ENCODE measurements at places on chromosomes 7 and 10.

DNA sequence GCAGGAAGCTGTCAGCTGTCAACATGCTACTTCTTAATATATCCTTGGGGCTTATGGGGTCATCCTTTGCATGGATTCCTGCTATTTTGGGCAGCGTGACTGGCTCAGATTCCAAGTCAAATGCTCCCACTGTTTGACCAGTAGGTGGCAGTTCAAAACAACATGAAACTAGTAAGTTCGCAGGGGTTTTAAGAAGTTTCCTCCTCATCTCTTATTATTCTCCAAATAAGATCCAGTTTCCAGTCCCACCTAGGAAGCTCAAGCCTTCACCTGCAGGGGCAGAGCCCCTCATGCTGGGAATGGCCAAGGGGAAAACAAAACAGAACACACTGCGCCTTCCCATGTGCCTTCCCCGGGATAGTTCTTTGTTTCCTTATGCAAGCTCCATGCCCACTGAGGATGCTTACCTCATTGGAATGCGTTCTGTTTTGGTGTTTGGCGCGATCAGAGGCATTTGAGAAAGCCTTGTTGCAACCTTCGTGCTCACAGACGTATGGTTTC lies 259.8 kb downstream of the GLI3 start:
- DNase-seq: no peak

DNA sequence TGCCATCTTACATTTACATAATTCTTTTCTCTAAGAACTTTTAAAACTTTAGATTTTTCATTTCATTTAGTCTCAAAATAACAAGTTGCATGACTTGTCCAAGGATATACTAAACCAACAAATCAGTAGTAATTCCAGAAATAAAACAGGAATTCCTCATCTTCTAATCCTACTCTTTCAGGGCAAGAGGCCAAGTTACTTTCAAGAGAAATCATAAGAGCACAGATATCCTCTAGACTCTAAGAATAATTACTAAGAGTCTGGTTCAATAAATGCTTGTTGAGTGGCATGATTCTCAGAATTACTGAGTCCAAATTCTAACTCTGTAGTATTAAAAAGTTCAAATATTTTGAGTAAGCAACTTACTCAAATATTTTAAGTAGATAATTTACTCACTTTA lies 12.9 kb downstream of the PDZD8 start:
- DNase-seq: no peak

DNA sequence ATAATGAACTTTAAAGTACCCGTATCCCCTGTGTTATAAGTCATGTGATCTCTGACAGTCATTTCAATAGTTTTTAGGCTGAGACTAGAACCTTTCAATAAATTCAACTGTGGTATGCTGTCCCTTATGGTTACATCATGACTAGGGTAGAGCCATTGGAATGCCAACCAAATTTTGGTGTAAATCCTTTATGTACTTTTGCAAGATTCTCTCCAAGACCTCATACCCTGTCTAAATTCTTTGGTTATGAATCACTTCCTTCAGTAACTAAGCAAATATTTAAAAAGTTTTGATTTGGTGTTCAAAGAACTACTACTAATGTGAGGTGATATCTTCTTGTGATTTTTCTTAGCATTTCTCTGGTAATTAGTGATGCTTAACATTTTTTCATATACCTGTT lies 20.8 kb upstream of the OR6B1 start:
- DNase-seq: no peak

DNA sequence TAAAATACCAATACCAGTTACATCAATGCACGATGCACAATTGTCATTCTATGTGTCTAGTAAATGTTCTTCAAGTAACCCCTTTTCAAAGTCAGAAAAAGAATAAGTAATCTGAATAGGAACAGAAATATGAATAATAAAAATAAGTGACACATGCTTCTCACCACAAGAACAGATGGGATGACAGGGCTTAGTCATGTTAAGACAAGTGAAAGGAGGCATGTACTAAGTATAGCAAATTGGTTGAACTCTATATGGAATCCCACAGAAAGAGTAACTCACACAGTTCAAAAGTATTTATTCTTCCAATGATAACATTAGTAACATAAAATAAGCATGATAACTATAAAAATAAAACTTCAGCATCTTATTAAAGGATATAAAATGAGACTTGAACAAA lies 100.9 kb upstream of the TAS2R16 start:
- DNase-seq: no peak

GRCh38 chr7:73758581-73759138 lies 11.4 kb downstream of the CLDN3 start:
- DNase-seq: no peak

DNA sequence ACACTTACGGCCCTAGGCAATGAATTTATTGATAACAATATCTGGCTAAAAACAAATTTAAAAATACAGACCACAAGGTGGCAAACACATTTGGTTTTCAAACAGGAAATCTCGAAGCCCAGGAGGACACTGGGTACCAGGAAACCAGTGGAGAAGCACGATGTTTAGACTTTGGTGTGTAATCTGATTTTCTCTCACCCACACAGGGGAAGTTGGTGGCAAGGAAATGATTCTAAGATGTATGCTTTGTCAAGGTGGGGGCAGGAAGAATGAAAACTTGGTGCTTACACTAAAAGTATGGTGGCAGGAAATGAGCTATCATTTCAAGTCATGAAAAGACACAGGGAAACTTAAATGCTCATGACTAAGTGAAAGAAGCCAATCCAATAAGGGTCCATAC lies 113.2 kb upstream of the ANKRD1 start:
- DNase-seq: no peak

DNA sequence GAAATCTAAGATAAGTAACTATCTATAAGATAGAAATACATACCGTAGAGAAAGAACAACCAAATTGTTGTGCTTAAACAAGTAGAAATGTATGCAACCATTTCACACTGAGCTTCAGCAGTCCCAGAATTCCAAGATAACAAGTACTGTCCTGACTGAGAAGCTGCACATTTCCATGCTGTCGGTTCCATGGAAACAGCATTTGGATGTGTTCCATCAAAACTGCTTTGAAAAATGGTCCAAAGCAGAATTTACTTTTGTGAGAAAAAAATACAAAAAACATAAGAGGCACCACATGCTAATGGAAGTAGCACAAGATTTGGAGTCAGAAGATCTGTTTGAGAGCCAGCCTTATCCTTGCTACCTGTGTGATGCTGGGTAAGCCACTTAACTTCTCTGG lies 92.6 kb downstream of the MTERF1 start:
- DNase-seq: no peak

GRCh38 chr7:64890761-64891362 lies 12.2 kb upstream of the ZNF273 start:
- no peak for DNase-seq

DNA sequence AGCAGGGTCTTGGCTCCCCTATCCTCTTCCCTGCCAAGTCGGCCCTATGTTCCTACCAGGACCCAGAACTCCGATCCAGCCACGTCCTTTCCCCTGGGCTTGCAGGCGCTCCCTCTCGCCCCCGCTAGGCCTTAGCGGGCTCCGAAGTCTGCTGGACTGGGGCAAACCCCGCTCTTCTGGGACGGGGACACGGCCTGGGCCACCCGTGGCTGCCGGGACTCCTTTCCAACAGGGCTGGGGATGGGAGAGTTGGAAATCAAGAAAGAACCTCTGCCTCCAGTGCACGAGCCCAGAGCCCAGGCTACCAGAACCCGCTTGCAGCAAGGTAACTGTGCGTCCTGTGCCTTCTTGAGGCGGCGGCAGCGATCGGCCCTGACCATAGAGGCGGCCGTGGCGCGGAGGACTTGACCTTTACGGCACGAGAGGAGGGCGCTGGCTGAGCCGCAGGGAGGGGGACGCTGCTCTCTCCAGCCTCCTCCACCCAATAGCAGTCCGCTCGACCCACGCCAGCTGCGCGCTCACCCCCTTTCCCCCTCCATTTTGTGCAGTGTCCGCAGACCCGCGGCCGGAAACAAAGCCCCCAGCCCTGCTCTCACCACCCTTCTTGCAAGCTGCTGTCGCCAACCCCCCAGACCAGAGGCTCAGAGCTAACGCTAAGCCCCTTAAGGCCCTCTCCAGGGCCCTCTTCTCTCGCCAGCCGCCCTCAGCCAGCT lies 7.0 kb upstream of the HOXA11 start:
- no peak for DNase-seq

- no peak for DNase-seq
Measured at GRCh38 chr7:101140746-101141382, 13.4 kb upstream of the AP1S1 start.

GRCh38 chr7:69049326-69049725 lies 548.9 kb upstream of the AUTS2 start:
- DNase-seq: no peak

DNA sequence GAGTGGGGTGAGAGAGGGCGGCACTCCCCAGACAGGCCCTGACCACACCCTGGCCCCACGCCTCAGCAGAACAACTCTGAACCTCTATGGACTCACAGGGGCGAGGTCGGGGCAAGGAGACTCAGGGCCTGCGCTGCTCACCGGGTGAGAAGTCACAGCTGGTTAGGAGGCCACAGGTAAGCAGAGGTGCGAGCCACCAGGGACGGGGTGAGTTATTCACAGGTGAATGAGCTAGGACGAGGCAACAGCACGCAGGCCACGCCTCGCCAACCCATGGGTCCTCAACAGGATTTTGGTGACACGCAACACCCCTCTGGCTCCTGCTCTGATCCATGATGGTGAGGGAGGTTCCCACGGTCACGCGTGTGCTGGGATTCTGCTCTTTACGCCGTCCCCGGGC lies 202.5 kb downstream of the ADARB2 start:
- no peak for DNase-seq

- no peak for DNase-seq
Measured at GRCh38 chr10:127343821-127344220, 147.4 kb upstream of the INSYN2A start.

DNA sequence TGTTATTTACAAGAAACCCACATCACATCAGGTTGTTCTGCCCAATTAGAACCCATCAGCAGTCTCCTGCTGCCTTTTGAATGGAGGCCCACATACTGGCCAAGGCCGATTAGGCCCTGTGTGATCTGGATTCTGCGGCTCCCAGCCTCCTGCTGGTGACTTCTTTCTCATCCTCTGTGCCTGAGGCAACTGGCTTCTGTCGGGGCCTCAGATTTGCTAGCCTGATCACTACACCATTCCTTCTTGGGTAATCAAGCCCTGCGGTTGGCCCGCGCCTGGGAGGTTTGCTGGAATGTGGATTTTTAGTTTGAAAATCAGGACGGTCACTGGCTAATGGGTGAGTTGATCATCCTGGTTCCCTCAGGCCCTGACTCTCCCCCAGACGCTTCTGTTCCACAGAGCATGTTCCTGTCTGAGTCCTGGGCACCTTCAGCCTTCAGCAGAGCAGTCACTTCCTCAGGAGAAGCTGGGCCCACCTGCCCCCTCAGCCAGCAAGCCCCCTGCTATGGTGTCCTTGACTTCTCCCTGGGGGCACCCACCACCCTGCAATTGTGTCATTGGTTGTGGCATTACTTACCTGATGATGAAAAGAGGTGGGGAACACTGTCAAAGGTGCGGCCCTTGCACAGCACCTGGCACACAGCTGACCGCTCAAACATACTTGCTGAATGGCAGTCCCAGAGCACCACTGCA lies 207.6 kb downstream of the PHTF2 start:
- DNase-seq: no peak

- no peak for DNase-seq
Measured at GRCh38 chr10:50438049-50438936, 185.5 kb downstream of the SGMS1 start.

- no peak for DNase-seq
Measured at GRCh38 chr7:19530261-19530660, 178.6 kb downstream of the POLR1F start.

GRCh38 chr7:123627851-123628250 lies 26.2 kb downstream of the ASB15 start:
- no peak for DNase-seq

DNA sequence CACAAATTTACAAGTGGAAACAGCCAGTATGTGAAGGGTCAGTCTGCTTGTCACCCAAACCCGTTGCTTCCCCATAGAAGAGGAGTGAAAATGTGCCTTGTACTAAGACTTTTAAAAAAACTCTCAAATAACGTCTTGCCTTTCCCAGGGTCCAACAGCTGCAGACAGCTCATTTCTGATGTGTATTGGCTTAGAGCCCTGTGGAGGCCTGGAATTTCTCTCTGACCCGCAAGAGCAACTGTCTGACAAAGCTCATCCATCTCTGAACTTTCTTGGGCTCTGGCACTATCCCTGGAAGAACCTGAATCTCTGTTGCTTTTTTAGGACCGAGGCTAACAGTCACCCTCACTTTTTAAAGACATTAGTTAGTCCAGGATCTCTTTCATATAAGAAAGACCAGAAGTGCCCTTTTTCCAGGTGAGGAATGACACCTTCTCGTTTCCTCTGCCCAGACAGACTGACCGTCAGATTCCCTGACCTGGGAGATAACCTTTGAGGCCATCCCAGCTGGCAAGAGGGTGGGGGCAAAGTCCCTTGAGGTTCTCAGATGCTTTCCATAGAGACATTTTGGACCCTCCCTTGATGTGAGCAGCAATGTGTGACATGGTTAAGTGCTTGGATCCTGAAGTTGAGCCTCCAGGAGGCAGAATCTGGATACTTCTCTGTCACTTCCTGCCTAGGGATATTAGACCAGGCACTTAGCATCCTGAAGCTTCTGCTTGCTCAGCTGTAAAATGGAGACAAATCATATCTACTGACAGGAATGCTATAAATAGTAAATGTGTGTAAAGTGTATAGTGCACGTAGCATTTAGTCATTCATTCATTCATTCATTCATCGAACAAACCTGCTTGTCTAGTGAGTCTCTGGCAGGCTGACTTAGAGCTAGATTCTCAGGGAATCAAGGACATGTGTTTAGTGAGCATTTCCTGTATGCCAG lies 4.5 kb upstream of the NODAL start:
- DNase-seq: no peak

- DNase-seq: no peak
Measured at GRCh38 chr10:107423903-107424302, 259.4 kb upstream of the SORCS1 start.

GRCh38 chr10:121497513-121498470 lies 100.5 kb downstream of the FGFR2 start:
- no peak for DNase-seq

All from T-helper 9 cell (primary cell).